Panc1 (cell line): ENCODE measurements at places on chromosomes 4 and X. TPM values are rescaled to one million over a fixed set of nuclear protein-coding genes. Genes with fewer than 3 reads are reported as not detected.

Gene PITX2
- total RNA-seq: 0.44 TPM

Gene STK32B
- 11.6 TPM for total RNA-seq

Gene MAGEA2B
- total RNA-seq: not detected

Gene SLC10A4
- 1.2 TPM for total RNA-seq

DNA sequence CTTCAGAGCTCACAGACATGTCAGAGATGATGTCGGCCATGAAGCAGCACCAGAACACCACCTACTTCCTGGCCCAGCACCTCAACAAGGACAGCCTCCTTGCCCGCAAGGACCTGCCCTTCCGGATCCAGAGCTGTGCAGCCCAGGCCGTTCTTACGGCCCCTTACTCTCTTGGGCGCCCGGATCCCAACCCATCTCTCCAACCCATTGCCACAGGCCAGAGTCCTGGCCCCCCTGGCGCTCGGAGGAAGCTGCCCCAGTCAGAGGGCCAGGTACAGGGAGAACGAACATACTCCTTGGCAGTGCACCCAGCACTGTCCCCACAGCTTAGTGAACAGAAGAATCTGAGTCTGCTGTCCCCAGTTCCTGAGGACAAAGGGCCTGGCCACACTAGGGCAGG, 27.9 kb upstream of the PRPS1 start:
- H3K36me3 ChIP-seq: no peaks in the 10 kb centered on the region
- H3K27ac ChIP-seq: no peak overlapping the region
- no peaks in the 10 kb centered on the region for H3K4me1 ChIP-seq
- no peak for DNase-seq

- H3K4me3 ChIP-seq: no peak overlapping the region
- no peak for DNase-seq
- H3K36me3 ChIP-seq: no peaks in the 10 kb centered on the region
- H3K27me3 ChIP-seq: no peaks in the 10 kb centered on the region
- no peaks in the 10 kb centered on the region for H3K4me1 ChIP-seq
These were observed 62.6 kb downstream of the SORCS2 start for GRCh38 chr4:7254736-7255487.

GRCh38 chrX:103846386-103846785, 14.3 kb upstream of the RAB9B start:
- H3K4me1 ChIP-seq: no peaks in the 10 kb centered on the region
- no peaks in the 10 kb centered on the region; the same call in 1 of the 2 replicates for H3K27me3 ChIP-seq
- no peaks in the 10 kb centered on the region for H3K36me3 ChIP-seq
- no peak for DNase-seq

GRCh38 chrX:20218836-20219505, 47.7 kb downstream of the RPS6KA3 start:
- no peaks in the 10 kb centered on the region for H3K36me3 ChIP-seq
- no peaks in the 10 kb centered on the region for H3K27me3 ChIP-seq
- DNase-seq: no peak
- H3K4me1 ChIP-seq: no peaks in the 10 kb centered on the region

DNA sequence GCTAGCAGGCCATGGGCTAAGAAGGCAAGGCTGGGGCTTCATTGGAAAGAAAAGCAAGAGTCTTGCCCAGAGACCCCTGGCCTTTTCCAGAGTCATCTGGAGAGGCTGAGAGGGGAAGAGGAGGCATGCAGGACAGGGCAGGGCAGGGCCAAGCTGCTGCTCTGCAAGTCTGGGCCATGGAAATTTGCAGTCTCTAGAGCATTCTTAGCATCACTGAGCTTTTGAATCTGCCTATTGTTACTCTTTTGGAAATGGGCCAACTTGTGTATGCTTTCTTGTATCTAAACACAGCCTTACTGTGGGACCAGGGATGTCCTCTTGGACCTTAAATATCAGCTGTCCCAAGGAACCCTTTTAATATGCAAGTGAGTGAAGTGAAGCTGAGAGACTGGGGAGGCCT, 560.5 kb downstream of the MID1IP1 start:
- H3K4me3 ChIP-seq: no peak overlapping the region
- no peak overlapping the region for H3K27ac ChIP-seq
- H3K36me3 ChIP-seq: no peaks in the 10 kb centered on the region
- no peaks in the 10 kb centered on the region for H3K4me1 ChIP-seq
- no peaks in the 10 kb centered on the region for H3K27me3 ChIP-seq
- no peak for DNase-seq
